Amniotic stem cell (primary cell): ENCODE measurements at places on chromosomes 16 and 17.

GRCh38 chr16:66661210-66661560 lies 35.4 kb downstream of the CMTM4 start:
- DNase-seq = no peak

GRCh38 chr17:7703584-7704479 lies 1.2 kb upstream of the EFNB3 start:
- DNase-seq = no peak

DNA sequence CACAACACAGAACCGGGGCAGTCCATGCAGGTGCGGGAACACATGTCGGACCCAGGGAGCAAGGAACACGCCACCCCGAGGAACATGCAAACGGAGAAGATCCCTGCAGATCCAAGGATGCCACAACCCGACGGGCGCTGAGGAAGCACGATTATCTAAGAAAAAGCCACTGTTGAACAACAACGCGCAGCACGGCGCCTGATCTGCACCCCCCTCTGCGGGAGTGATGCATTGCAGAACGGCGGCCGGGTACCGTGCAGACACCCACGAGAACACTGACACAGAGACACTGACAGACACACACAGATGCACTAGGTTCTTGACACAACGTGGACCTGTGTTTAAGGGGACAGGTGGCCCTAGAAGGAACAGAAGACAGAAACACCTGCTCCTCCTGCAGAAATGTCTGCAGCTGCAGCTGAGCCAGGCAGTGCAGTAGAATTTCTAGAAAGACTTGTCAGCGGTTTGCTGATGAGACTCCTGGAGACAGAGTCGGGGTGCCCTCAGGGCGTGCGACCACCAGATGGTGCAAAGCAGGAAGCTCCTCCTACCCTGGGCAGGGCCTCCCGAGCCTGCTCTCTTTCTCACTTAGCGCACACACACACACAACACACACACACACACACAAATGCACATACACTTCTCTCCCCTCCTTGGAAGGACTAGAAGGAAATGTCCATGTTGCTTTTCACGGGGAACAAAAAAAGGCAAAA lies 7.5 kb downstream of the NPTX1 start:
- DNase-seq = no peak

- DNase-seq = no peak
These were observed 40.8 kb downstream of the NT5M start for GRCh38 chr17:17343896-17344506.

- peak; percentile 45 for DNase-seq
These were observed at the start of gene ARHGAP23 for GRCh38 chr17:38428112-38428642. ARHGAP23 (plus strand) TSS chr17:38428464; CDS start chr17:38428486, 22 bp downstream.

DNA sequence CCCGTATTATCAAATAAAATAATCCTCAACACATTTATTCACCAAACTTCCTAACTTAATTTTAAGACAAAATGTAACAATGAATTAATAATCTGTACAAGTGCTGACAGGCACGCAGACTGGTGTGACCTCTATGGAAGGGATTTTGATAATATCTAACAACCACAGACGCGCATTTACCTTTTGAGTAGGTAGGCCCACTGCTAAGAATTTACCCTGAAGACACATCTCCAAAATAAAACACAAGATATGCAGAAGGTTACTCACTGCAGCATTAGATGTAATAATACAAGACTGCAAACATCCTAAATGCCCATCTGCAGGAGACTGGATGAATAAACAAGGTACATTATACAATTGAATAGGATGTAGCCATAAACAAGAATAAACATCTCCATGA lies 22.7 kb upstream of the CMTM4 start:
- DNase-seq = no peak
